T47D (cell line): ENCODE measurements at places on chromosomes 12 and 14.

GRCh38 chr14:62697461-62697860, 347.8 kb downstream of the KCNH5 start:
- DNase-seq, result no peak

DNA sequence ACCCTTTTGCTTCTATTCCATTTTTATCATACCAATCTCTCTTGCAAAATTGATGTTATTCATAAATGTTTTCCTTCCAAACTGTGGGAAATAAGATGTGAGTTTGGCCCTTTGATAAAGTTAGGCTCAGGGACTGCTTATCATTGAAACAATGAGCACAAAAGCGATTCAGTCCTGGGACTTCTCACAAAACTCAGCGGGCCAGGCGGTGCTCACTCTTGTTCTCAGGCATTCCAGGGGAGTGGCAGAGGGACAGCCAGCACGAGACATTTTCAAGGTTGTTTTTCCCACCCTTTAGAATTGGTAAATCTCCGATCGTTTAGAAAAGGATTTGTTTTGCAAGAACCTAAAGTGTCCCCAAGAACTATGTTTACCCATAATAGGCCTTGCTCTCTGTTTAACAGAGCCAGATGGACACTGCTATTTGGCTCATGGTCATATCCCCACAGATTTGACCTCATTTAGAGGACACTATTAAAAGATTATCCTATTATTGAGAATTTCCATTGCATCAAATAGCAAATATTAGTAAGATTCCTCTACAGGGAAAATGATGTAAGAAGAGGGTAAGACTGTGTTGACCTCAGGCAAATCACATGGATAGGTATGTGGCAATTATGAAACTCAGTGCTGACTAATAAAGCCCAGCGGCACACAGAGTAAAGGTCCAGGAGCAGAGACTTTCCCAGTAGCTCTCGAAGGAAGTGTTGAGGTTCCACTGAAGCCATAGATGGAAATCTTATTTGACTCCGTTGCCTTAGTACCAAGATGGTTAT, 102.7 kb upstream of the USP44 start:
- DNase-seq, result peak; percentile 56

DNA sequence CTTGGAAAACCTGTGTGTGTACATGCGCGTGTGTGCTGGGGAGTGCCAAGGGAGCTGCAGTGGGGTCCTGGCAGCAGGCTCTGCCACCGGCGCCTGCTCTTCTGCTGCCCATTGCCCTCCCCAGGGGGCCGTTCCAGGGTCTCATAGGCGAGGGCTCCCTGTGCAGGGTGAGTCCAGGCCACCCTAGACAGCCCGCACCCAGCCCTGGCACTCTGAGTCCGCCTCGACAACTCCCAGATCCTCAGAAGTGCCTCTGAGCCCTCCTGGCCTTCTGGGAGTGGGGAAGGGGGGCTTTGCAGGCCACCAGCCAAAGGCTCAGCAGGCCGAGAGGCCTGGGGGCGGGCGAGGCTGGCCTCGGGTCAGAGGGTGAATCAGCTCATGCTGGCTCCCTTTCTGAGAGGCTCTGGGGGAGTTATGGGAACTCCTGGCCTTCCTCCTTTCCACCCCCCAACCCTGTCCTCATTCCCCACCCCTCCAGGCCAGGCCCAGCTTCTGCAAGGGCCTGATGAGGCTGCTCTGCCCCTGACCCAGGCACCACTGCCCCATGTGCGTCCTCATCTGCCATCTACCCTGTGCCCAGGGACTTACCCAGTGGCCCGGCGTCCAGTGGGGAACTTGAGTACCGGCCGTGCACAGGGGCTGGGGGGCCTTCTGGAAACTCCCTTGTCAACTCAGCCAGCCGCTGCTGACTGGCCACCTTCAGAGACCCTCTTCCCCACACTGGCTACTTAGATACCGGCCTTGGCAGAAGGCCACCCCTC, 2.1 kb upstream of the TEDC1 start:
- DNase-seq, result no peak

DNA sequence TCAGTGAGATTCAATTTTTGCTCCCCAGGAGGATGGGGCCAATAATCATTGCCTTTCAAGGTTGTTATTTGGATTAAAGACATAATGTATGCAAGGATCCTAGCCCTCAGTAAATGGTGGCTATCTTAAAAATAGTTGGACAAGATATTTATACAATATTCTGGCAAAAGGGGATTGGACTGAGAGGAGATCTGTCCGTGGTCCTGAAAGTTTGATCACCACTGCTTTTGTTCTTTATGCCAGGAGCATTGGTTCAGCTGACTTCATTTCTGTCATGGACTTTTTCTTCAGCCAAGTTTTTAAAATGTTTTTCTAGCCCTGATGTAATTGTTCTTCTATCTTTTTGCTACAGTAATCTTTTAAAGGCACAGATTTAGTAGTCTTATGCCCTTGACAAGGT, 70.2 kb upstream of the TCL1A start:
- DNase-seq, result peak; percentile 81

DNA sequence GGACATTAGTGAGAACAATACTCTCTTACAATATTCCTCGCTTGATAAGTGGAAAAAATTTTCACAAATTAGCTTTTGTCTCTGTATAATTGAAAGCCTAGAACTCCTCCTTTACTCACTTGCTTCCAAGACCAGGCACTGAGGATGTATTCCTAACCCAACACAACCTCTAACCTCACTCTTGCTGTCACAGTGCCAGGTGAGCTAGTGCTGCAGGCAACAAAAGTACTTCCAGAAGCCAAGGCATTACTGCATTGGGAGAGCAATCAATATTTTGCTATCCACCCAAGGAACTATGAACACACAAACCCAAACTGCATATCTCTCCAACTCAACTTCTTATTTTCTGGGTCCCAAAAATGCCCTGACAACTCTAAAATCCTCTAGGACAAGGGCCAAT, 1081.0 kb downstream of the VRK1 start:
- DNase-seq, result peak; percentile 61

GRCh38 chr14:20327005-20327869, 5.8 kb downstream of the CCNB1IP1 start:
- DNase-seq, result peak; percentile 56

DNA sequence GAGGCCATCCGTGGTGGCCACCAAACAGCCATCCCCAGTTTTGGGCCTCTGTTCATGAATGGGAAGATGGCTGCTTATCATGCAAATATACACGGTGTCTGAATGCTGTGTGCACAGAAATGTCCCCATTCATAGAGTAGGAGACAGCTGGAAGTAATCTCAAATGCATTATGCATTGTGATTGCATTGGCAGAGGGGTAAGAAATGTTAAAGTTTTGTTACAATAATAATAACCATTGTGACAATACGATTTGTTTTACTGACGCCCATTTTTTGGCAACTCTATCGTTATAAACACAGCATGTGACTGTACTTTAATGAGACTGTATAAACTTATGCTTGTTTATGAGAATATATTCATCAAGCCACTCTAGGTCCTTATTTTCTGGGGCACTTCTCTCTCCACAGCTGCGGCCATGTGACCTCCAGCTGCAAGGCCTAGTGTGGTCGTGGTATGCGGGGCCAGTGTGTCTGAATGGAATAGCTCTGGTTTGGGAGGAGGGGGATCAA, 474.3 kb downstream of the VRK1 start:
- DNase-seq, result no peak

DNA sequence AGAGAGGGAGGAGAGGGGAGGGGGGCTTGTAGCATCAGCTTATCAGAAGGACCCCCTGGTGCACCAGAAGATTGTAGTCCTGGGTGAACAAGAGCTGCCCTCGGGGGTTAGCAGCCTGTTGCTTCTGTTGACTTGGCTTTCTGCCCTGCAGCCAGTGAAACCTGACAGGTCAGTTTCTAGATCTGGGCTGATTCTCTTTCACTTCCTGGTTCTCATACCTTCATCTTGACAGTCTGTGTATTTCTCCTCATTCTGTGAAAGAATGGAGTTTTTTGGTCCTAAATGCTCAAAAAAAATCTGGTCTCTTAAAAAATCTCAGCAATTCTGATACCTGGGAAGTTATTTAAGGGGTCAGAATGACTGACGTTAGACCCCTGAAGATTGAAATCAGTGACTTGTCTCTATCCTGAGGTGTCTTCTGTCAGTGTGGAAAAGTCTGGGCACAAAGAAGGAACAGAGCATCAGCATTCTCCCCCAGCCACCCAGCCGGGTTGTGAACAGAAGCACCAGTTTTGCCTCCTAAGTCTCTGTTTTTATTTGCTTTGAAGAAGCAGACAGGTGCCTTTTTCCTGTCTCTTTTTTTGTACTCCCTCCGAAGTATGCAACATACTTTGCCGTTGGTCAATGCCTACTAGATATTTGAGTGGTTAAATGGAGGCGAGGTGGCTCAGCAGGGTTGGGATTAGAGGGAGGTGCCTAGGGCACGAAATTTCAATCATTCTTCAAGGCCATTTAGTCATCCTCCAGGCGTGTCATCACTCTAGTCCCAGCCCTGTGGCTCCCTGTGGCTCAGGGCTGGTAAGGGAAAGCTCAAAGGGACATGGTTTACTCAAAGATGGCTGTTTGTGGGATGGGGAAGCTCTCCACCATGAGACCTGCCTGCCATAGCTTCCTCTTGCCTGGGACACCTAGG, 24.0 kb downstream of the TTC9 start:
- DNase-seq, result peak; percentile 99

- DNase-seq, result no peak
Measured at GRCh38 chr14:71362282-71362681, 455.0 kb downstream of the PCNX1 start.

DNA sequence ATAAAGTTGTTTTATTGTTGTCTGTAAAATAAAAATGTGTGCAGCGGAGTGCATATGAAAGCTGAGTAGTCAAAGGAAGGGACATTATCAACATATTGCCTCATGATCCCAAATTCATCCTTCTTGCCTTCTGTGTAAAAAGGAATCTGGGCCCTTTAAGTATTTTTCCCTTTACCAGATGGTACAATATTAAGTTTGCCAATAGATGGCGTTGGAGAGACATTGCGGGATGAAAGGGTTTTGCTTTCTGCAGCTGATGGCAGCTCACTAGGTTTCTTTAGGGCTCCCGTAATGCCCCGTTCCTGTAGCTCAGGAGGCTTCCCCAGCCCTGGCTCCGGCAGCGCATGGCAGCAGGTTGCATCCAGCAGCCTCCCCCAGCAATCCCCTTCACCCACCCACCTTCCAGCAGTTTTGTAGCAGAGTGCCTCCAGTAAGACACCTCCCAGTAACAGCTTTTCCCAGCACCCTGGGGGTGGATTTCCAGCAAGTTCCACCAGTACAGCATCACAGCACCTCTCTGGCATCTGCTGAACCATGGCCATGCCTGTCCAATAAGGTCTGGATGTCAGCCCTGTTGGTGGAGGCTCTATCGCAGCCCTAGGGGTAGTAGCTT, 354.4 kb downstream of the MED13L start:
- peak; percentile 42 for DNase-seq

- DNase-seq, result no peak
Measured at GRCh38 chr12:113231235-113232088, 10.2 kb downstream of the TPCN1 start.

DNA sequence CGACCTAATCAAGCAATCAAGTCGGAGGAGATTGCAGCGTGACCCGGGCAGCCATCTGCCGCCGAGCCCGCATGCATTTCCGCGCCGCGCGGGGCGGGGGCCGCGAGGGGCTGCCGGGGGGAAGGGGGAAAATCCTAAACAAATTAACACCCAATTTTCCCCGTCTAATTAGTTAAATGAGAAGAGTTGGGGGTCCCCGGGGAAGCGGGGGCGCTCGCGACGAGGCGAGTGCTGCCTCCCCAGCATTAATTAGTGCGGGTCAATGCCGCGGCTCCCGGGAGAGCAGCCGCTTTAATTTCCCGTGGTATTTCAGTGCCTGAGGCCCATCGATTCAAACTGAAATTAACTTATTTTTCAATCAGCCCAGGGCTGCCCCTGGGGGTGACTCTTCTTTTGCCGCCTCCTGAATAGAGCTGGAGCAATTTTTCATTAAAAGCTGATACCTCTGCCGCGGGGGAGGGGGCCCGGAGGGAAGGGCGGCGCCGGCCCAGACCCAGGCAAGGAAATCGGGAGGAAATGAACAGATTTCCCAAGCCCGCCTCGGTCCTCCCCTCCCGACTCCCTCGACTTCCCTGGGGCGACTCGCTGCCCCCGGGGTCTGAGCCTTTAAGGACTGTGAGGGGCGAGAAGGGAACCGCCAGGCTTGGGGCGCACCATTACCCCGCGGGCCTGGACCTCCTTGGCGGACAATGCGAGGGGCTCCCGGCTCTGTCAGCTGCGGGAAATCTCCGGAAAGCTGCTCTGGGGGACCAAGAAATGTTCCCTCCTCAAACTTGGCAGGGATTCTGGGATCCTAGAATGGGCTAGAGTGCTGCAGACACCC, 18.9 kb downstream of the VSX2 start:
- no peak for DNase-seq
